Non-pigmented ciliary epithelial cell (primary cell): ENCODE measurements at places on chromosomes 6 and 20.

GRCh38 chr20:61798632-61799031 lies 267.0 kb downstream of the TAF4 start:
- DNase-seq: no peak

GRCh38 chr6:44708208-44708607 lies 320.7 kb downstream of the CDC5L start:
- DNase-seq: no peak

GRCh38 chr6:71486461-71486860 lies 197.8 kb downstream of the OGFRL1 start:
- no peak for DNase-seq

- peak; percentile 24 for DNase-seq
Measured at GRCh38 chr6:39806278-39806677, 14.1 kb downstream of the DAAM2 start.

GRCh38 chr20:55760586-55760985 lies 244.7 kb downstream of the CBLN4 start:
- DNase-seq: no peak

- no peak for DNase-seq
Measured at GRCh38 chr6:115934145-115934544, 126.5 kb downstream of the FRK start.

DNA sequence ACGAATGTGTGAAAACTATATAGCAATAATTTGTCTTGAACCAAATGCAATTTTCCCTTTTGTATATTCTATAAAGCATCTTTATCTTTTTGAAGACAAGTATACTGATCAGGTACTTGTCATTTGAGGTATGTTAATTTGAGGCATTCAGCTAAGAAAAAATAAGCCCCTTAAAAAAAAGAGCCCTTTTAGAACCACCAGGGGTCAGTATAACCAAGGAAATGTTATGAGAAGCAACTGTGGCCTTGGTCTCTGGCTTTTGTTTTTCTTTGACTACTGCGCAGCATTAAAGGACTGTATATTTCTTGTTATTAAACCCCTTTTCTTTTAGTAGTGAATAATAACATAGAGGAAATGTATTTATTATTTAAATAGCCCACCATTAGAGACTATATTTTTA lies 43.1 kb downstream of the CD109 start:
- DNase-seq: no peak
